ENCODE measurements at places on chromosomes 16 and 17.
A peak's percentile ranks its signal among the peaks of the same experiment; 100 is the strongest.

- DNase-seq: no peak
These were observed 39.7 kb upstream of the ALDH3A1 start for GRCh38 chr17:19787733-19788357.

DNA sequence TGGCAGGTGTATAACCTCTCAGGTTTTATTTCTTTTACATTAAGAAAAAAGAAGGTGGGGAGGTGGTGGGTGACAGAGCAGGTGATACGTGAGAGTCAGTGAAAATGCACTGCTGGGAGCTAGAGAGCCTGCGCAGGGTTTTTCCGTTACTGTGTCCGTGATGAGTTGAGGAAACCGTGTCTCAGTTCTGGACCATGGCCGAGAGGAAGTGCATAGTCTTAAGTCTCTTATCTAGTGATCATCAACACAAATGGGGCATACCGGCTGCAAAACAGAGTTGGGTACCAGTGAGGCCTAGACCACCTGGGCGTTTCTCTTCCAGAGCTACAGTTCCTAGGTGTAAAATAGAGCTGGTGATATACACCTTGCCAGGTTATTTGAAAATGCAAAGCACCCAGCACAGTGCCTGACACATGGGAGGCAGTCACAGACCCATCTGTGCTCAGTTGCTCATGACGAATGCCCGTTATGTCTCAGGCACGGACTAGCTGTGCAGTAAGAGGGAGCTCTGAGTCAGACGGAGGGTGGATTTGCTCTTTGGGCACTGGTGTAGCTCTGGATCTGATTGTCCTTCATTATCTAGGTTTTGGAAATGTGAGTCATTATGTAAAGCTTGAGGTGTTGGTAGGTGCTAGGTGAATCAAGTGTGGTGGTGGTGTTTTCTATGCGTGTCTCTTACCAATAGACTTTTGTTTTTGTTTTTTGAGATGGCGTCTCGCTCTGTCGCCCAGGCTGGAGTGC is 60.9 kb downstream of the RPTOR start:
- no peak for DNase-seq

GRCh38 chr17:32742681-32743538 is 134.0 kb downstream of the MYO1D start:
- DNase-seq: no peak

DNA sequence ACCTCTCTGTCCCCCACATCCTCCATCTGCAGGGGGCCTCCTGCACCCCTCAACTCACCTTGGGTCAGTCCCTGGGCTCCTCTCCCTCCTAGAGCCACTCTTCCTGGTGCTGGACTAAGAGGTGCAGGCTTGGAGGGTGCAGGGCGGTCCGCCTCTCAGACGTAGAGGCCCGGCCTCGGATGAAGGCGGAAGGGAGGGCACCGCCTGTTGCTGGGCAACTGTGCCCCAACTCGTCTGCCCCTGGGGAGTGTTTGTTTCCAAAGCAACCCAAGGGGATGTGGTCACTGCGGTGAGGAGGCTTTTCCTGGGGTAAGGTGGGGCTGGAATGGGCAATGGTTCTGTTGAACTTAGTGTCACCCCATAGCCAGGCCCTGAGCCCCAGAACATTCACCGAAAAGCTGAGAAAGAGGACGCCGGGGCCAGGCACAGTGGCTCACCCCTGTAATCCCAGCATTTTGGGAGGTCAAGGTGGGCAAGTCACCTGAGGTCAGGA is at the start of gene C16orf54:
C16orf54 (minus strand) TSS at position 138 of the 493 bp plus-strand sequence. CDS start 1,039 bp downstream, outside the sequence.
- DNase-seq: peak; percentile 96

DNA sequence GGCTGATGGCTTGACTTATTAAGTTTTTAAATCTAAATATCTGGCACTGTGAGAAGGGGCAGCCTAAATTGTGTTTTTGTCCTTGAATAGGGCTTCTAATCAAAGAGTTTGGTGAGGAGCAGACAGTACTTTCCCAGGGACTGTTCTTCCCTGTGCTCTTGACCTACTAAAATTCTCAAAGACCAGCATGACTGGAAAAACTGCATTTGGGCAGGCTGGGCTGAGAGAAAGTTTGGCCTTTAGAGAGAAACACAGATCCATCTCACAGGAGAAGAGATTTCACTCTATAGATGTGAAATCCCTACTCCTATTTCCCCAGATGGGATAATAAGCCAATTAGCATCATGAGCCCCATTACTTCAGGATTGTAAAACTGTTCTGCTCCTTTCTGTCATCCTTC is 7.3 kb downstream of the PCTP start:
- no peak for DNase-seq

DNA sequence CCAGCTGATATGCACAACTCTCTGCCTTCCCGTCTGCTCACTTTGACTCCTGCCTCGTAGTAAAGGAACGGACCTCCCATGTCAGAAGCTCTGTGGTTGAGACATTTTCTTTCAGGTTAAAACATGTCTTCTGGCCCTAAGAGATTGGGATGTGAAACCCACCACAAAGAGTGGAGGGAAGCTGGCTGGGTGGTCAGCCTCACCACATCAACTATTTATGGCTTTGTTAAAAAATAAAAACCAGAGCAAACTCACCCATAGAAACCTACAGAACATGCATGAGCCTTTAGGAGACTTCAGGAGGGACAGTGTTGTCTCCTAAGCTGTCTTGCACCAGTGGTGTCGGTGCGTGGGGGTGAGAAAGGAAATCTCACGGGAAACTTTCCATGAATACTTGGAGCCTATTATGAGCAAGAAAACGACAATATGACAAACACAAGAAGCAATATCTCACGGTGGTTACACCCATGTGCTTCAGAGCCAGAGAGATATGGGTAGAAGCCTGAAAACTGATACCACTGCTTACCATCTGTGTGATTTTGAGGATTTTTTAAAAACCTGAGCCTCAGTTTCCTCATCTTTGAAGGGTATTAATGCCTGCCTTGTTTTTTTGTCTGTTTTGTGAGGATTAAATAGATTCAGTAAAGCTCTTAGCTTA is 61.7 kb upstream of the XYLT1 start:
- DNase-seq: no peak

- peak; percentile 31 for DNase-seq
These were observed 224.0 kb upstream of the TNRC6C start for GRCh38 chr17:77734371-77735080.

Measured in hematopoietic multipotent progenitor cell treated with erythropoietin and hydrocortisone succinate and interleukin-3 and kit ligand, for 6 days (in vitro differentiated cells).